Upper lobe of left lung (tissue), 6 donors: ENCODE measurements at places on chromosomes 4 and X. TPM values are rescaled to one million over a fixed set of nuclear protein-coding genes. Genes with fewer than 3 reads are reported as not detected.

DNA sequence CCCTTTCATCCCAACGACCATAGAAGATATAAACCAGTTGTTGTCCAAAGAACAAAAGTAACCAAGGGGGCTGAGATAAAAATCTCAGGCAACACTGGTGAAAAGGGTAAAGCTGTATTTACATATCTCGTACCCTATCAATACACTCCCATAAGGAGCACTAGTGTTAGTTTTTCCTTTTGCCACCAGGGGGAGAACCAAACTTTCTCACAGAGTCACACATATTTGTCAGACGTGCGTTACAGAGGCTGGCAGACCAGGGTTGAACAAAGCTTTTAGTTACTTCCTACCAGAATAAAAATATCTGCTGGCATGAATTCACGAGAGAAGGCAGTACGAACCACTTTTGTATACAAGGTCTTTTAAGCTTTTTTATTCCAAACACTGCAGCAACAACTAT lies 88.3 kb downstream of the AMELX start:
- no peak for DNase-seq
- no peaks in the 10 kb centered on the region for H3K27me3 ChIP-seq
- H3K27ac ChIP-seq, result no peak overlapping the region

DNA sequence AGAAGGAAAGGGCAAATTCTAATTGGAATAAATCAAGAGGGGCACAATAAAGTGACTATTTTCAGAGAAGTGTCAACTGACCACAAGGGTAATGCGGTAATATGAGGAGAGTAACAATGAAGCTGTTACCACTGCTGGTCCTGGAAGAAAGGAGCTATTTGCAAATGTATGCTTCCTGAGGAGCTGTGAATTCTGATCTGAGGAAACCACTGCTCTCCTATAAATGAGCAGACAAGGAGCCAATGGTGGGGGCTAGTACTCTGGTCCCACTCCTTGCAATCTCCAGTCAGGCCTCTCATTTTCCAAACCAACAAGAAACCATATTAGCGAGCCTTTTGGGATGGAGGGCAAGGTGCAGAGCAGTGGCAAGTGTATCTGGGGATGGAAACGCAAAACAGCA lies 770.2 kb downstream of the FSTL5 start:
- no peak for DNase-seq
- no peaks in the 10 kb centered on the region for H3K4me1 ChIP-seq
- no peak overlapping the region for H3K27ac ChIP-seq
- H3K36me3 ChIP-seq, result no peaks in the 10 kb centered on the region
- H3K4me3 ChIP-seq, result no peak overlapping the region

Gene CCDC120
- total RNA-seq, result 11.0 TPM

DNA sequence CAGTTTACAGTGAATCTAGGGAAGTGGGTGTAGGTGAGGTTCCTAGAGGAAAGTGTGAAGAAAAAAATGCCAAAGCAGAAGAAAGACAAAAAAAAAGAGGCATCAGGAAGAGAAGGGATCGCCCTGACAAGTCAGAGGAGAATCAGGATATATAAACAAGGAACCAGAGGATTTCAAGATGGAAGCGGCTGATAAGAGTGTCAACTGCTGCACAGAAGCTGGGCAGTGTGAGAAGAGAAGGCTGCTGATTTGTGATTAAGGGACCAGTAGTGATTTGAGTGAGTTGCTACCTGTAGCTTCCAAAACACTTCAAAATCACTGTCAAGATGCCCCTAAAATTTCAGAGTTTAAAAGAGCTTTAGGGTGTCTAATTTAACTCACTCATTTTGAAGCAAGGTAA lies 258.2 kb downstream of the PPP3CA start:
- H3K36me3 ChIP-seq, result no peaks in the 10 kb centered on the region
- H3K27ac ChIP-seq, result no peak overlapping the region
- no peaks in the 10 kb centered on the region for H3K27me3 ChIP-seq
- no peak overlapping the region for H3K4me3 ChIP-seq
- H3K4me1 ChIP-seq, result no peaks in the 10 kb centered on the region

- no peak for DNase-seq
- peaks cover 3% of the 10 kb centered on the region for H3K4me1 ChIP-seq
- H3K27ac ChIP-seq, result no peak overlapping the region
- H3K36me3 ChIP-seq, result no peaks in the 10 kb centered on the region
These were observed 98.2 kb downstream of the SOWAHB start for GRCh38 chr4:76799718-76800117.

DNA sequence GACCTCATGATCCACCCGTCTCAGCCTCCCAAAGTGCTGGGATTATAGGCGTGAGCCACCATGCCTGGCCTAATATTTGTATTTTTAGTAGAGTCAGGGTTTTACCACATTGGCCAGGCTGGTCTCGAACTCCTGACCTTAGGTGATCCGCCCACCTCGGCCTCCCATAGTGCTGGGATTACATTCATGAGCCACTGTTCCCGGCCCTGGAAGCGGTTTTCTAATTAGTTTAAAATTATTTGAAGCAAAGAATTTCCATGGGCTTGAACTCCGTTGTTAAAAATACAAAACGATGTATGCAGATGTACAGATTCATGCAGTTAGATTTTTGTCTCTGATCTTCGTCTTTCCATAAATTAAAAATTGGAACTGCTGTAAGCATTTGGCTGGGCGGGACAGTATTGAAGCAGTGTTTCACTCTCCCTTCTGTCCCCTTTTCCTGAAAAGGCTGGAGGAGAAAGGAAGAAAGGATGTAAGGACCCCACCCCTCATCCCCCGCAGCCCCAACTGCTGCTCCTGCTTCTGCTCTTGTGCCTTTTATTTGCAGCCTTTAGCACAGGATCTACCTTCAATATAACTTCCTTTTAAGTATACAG lies 12.0 kb downstream of the TRAPPC11 start:
- no peak overlapping the region for H3K27ac ChIP-seq
- peaks cover 49% of the 10 kb centered on the region for H3K36me3 ChIP-seq
- no peak for DNase-seq
- H3K4me1 ChIP-seq, result peaks cover 3% of the 10 kb centered on the region

Gene SHOX
- total RNA-seq, result not detected

DNA sequence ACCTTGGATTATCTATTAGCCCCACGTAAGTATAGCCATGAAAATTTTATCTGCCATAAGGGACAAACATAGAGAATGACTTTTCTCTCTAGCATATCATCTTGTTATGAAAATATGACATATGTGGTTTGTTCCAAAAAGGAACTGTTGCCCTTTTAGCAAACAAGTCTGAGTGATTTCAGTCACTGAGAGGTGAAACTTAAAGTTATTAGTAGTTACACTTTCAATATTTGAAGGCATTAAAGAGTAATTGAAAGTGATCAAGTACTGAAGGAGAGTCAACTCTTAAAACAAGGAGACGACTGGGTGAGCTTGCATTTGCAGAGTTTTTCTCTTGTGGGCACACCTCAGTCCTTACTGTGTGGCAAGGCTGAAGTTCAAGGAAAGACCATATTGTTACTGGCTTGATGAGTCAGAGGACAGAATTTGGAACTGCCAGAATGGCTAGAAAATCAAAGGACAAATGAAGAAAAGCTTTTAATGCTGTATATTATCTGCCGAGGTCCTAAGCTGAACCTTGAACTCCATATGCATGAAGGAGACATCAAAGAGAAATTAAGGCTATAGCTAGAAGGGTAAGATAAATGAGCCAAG lies 205.1 kb upstream of the EMCN start:
- no peaks in the 10 kb centered on the region for H3K36me3 ChIP-seq
- H3K4me3 ChIP-seq, result no peak overlapping the region
- H3K27me3 ChIP-seq, result no peaks in the 10 kb centered on the region
- no peak for DNase-seq
- no peaks in the 10 kb centered on the region for H3K4me1 ChIP-seq

- H3K36me3 ChIP-seq, result no peaks in the 10 kb centered on the region
- H3K27ac ChIP-seq, result no peak overlapping the region
- no peak overlapping the region for H3K4me3 ChIP-seq
- no peaks in the 10 kb centered on the region for H3K27me3 ChIP-seq
- peak; percentile 33 for DNase-seq
These were observed 70.3 kb downstream of the PPEF2 start for GRCh38 chr4:75831856-75832405.

GRCh38 chrX:11678158-11678557 lies 12.4 kb upstream of the ARHGAP6 start:
- no peak overlapping the region for H3K4me3 ChIP-seq
- H3K4me1 ChIP-seq, result no peaks in the 10 kb centered on the region
- H3K36me3 ChIP-seq, result no peaks in the 10 kb centered on the region
- no peak for DNase-seq
- H3K27ac ChIP-seq, result no peak overlapping the region

Gene INPP4B
- 7.9 TPM for total RNA-seq

GRCh38 chrX:151710457-151710856 lies 5.4 kb upstream of the FATE1 start:
- H3K27me3 ChIP-seq, result no peaks in the 10 kb centered on the region
- H3K4me1 ChIP-seq, result no peaks in the 10 kb centered on the region
- no peak overlapping the region for H3K27ac ChIP-seq
- no peaks in the 10 kb centered on the region for H3K36me3 ChIP-seq
- no peak overlapping the region for H3K4me3 ChIP-seq

- no peaks in the 10 kb centered on the region for H3K4me1 ChIP-seq
- H3K36me3 ChIP-seq, result no peaks in the 10 kb centered on the region
- no peak for DNase-seq
- H3K27ac ChIP-seq, result no peak overlapping the region
- no peak overlapping the region for H3K4me3 ChIP-seq
- H3K27me3 ChIP-seq, result no peaks in the 10 kb centered on the region
These were observed 40.9 kb downstream of the CPEB2 start for GRCh38 chr4:15043226-15043625.

DNA sequence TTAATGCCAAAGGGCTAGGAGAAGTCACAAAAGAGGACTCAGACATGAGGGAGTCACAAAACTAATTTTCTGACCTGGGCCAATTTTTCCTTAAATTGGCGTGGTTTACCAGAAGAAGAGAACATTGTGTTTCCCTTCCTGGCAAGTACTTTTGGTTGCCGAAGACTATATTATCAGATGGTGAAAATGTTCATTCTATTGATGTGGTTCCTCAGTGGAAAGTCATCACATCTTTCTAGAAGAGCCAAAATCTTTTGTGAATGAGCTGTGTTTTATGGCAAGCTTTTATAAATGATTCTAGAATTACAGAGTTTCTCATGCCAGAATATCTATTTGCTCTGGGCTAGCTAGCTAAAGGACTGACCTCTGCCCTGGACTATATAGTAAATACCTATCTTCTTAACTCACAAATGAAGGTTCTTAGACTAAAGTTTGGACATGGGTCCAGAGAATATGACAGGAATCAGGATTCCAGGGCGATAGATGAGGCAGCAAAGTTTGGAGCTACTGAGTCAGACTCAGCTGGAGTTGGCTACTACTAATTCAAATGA lies 288.9 kb downstream of the IL1RAPL2 start:
- no peak overlapping the region for H3K27ac ChIP-seq
- no peak overlapping the region for H3K4me3 ChIP-seq
- no peak for DNase-seq
- no peaks in the 10 kb centered on the region for H3K27me3 ChIP-seq

- H3K4me1 ChIP-seq, result no peaks in the 10 kb centered on the region
- no peaks in the 10 kb centered on the region for H3K27me3 ChIP-seq
- no peaks in the 10 kb centered on the region for H3K36me3 ChIP-seq
- no peak overlapping the region for H3K27ac ChIP-seq
- H3K4me3 ChIP-seq, result no peak overlapping the region
These were observed 11.5 kb upstream of the GPM6B start for GRCh38 chrX:13828392-13828791.

DNA sequence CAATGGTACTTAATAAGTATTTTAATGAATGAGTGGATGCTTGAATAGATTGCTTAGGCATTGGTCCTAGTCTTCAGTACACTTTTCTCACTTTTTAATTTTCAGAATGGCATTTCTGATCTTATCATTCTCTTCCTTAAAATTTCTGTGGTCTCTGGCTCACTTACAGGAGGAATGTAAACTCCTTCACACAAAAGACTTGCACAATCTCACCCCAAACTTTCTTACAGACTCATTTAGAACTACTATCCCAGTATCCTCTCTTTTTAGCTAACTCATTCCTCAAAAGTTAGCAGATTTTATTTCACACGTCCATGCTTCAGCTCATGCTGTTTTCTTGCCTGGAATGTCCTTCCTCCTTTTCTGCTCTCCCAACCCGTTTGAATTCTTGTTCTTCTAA lies 350.1 kb downstream of the GRXCR1 start:
- no peak overlapping the region for H3K4me3 ChIP-seq
- no peaks in the 10 kb centered on the region for H3K27me3 ChIP-seq
- no peak for DNase-seq
- H3K27ac ChIP-seq, result no peak overlapping the region

DNA sequence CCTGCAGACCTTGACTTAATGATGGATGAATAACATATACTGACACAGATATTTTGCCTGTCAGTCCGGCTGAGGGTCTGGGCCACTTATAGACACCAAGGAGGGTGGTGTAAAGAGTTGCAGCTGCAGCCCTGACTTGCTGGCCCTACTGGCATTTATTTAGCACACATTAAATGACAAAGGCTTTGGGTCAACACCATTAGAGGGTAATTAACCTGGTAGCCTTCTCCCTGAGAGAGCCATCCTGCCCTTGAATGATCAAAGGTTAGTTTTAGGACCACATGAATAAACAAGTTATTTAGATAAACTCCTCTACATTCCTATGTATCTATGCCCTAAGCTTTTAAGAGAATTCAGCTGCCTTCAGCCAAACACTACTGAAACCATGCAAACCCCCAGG lies 110.8 kb upstream of the DGKK start:
- no peaks in the 10 kb centered on the region for H3K27me3 ChIP-seq
- H3K4me3 ChIP-seq, result no peak overlapping the region
- H3K27ac ChIP-seq, result no peak overlapping the region
- no peak for DNase-seq

DNA sequence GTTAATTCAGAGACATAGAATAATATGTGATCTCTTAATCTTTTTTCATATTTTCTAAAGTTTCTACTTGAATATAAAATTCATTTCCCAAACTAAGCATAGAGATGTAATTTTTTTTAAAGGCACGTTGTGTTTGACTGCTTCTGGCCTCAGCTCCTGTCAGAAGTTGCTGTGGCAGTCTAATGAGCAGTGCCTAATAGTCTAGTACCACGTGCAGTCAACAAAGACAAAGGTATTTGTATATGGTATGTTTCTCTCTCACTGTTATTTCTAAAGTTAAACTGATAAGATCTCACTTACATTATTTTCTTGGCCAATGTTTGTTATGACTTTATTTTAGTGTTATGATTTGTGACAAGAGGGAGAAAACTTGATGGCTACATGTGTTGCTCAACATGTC lies 48.6 kb upstream of the MCUB start:
- H3K27ac ChIP-seq, result no peak overlapping the region
- H3K36me3 ChIP-seq, result peaks cover 84% of the 10 kb centered on the region
- no peak overlapping the region for H3K4me3 ChIP-seq
- no peaks in the 10 kb centered on the region for H3K4me1 ChIP-seq

DNA sequence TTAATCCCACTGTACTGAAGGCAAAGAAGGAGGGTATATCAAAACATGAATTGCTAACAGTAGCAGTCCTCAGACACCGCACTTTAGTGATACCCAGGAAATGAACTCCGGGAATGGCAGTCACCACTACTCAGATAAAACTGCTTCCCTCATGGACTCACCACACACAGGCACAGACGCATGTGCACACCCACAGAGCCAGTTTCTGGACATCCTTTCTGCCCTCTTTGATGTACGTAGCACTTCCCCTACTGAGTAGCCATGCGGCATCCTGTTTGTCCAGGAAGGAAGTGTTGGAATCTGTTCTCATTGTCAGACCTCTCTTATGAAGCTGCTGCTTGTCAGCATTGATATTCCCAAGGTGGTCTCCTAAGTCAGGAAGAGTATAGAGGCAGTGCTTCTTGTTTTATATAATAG lies 95.7 kb downstream of the DCLK2 start:
- H3K36me3 ChIP-seq, result no peaks in the 10 kb centered on the region
- peaks cover 15% of the 10 kb centered on the region for H3K4me1 ChIP-seq
- no peak for DNase-seq
- H3K27ac ChIP-seq, result peak overlapping the region; percentile 34
- H3K4me3 ChIP-seq, result no peak overlapping the region
